Nephron progenitor cell (in vitro differentiated cells): ENCODE measurements at places on chromosomes 13 and 19.
A peak's percentile ranks its signal among the peaks of the same experiment; 100 is the strongest.

DNA sequence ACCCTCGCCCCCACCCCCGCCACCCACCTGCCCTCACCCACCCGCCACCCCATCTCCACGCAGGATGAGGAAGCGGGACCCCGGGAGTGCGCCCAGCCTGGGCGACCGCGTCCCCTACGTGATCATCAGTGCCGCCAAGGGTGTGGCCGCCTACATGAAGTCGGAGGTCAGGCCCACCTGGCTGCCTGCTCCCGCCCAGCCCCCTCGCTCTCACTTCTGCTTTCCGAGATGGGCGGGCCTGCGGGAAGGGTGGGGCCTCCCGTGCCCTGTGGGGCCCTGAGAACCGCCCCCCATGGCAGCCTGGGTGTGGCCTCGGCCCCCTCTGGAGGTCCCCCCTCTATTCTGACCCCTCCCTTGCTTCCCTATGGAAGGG is 3.1 kb upstream of the SPIB start:
- no peak for DNase-seq
- peaks cover 37% of the 10 kb centered on the region for H3K36me3 ChIP-seq
- no peak overlapping the region for H3K27ac ChIP-seq
- peaks cover 29% of the 10 kb centered on the region for H3K27me3 ChIP-seq
- peaks cover 25% of the 10 kb centered on the region for H3K4me1 ChIP-seq
- no peak overlapping the region for H3K4me3 ChIP-seq

- peak overlapping the region; percentile 1 for H3K27ac ChIP-seq
- H3K4me3 ChIP-seq: peak overlapping the region; percentile 89
- DNase-seq: no peak
- peaks cover 33% of the 10 kb centered on the region for H3K4me1 ChIP-seq
Observed at GRCh38 chr13:102771298-102772041, 2.1 kb downstream of the TEX30 start.

GRCh38 chr13:113946409-113947181 is 27.3 kb downstream of the C13orf46 start:
- H3K4me1 ChIP-seq: peaks cover 23% of the 10 kb centered on the region
- no peak overlapping the region for H3K27ac ChIP-seq
- no peak for DNase-seq
- no peaks in the 10 kb centered on the region for H3K36me3 ChIP-seq
- no peak overlapping the region for H3K4me3 ChIP-seq

GRCh38 chr13:20118268-20119140 is 42.3 kb downstream of the GJA3 start:
- peak overlapping the region; percentile 81 for H3K4me3 ChIP-seq

DNA sequence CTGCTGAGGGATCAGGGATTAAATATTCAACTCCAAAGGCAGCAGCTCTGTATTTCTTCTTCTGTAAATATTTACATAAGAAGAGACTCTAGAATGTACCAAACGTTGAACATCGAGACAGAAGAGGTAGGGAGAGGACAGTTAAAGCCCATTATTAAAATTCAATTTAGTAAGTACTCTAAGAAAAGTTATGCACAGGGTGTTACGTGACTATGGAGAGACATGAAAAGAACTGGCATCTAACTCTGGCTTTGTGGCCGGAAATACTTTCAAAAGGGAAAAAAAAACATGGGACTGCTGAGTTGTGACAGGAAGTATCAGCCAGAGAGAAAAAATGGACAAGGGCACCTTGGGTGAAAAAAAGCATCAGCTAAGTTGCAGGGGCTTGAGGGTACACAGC is 36.7 kb downstream of the LNX2 start:
- no peak overlapping the region for H3K4me3 ChIP-seq
- DNase-seq: no peak
- H3K27ac ChIP-seq: peak overlapping the region; percentile 10

DNA sequence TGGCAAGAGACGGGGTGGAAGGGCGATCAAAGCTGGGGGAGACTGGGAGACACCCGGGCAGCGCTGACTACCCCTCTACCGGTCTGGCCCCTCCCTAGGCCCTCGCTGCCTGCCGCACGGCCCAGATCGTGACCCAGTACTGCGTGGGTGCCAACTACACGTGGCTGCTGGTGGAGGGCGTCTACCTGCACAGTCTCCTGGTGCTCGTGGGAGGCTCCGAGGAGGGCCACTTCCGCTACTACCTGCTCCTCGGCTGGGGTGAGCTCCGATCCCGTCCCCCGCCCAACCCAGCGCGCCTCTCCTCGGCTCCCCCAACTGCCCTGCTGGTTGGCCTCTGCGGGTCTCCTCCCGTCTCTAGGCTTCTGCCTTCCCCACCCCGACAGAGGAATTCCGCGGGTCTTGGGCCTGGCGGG is 8.8 kb downstream of the GIPR start:
- DNase-seq: no peak
- no peak overlapping the region for H3K27ac ChIP-seq
- no peaks in the 10 kb centered on the region for H3K36me3 ChIP-seq
- peaks cover 7% of the 10 kb centered on the region for H3K4me1 ChIP-seq

DNA sequence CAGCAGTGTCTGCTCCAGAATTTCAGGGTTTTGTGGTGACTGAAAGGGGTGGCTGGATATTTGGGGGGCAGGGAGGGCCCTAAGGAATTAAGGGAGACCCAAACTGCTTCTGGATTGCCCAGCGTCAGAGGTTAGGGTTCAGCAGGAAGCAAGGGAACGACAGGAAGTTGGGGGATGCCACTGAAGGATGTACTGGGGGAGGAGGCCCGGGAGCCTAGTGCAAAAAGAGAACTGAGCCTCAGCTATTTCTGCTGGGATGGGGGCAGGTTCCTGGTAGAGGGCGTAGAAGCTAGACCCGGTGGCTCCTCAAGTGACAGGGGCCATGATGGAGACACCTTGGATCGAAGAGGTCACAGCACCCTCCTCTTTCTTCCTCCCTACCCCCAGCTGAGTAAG is 1.1 kb downstream of the CYP2S1 start:
- no peak overlapping the region for H3K27ac ChIP-seq
- H3K27me3 ChIP-seq: peaks cover 64% of the 10 kb centered on the region
- H3K4me1 ChIP-seq: peaks cover 42% of the 10 kb centered on the region
- peak overlapping the region; percentile 68 for H3K4me3 ChIP-seq
- no peak for DNase-seq
- H3K36me3 ChIP-seq: no peaks in the 10 kb centered on the region

DNA sequence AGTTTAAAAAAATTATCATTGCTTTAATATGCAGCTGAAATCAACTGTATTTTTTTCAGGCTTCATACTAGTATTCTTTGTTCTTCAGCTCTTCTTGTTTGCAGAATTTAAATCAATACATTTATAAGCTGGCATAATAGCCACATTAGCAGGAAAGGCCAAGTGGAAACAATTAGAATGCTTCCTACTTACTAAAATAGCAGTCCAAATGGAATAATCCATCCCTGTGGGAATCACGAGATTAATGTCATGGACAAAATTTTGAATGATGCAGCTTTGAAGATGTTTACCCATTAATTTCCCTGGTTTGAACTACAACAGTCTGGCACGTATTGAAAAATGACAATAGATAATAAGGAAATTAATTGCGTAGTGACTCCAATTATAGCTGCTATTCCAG is 2650.8 kb downstream of the PCDH9 start:
- no peak overlapping the region for H3K27ac ChIP-seq
- DNase-seq: no peak
- no peaks in the 10 kb centered on the region for H3K36me3 ChIP-seq
- H3K4me3 ChIP-seq: no peak overlapping the region
- no peaks in the 10 kb centered on the region for H3K4me1 ChIP-seq
